ENCODE measurements at places on chromosomes 3 and 15.
A peak's percentile ranks its signal among the peaks of the same experiment; 100 is the strongest.

GRCh38 chr3:172270557-172271166 is 177.6 kb downstream of the GHSR start:
- DNase-seq = no peak

- no peak for DNase-seq
These were observed 54.0 kb downstream of the PLS1 start for GRCh38 chr3:142650001-142650693.

DNA sequence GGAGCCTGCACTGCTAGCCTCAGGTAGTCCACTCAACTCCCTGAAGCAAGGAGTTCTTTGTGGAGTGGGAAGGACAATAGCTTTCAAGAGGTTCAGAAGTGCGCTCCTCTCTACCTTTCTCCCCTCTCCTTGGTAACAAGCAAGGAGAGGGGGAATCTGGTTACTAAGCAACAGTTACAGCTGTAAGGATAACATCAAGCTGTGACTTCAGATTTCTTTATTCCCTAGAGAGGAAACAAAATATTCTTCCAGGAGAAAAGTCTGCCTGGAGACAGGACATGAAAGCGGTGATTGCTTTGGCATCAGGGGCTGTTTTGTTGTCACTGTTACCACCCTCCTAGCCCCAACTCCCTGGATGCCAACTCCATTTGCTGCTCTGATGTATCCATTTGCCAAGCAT is 70.4 kb downstream of the TRANK1 start:
- DNase-seq = no peak

- DNase-seq = no peak
These were observed 246.0 kb upstream of the LRRN1 start for GRCh38 chr3:3553236-3553635.

GRCh38 chr3:99768126-99768525 is 49.5 kb upstream of the CMSS1 start:
- DNase-seq = no peak

- DNase-seq = no peak
These were observed 63.4 kb upstream of the FAM174B start for GRCh38 chr15:92719021-92719420.

DNA sequence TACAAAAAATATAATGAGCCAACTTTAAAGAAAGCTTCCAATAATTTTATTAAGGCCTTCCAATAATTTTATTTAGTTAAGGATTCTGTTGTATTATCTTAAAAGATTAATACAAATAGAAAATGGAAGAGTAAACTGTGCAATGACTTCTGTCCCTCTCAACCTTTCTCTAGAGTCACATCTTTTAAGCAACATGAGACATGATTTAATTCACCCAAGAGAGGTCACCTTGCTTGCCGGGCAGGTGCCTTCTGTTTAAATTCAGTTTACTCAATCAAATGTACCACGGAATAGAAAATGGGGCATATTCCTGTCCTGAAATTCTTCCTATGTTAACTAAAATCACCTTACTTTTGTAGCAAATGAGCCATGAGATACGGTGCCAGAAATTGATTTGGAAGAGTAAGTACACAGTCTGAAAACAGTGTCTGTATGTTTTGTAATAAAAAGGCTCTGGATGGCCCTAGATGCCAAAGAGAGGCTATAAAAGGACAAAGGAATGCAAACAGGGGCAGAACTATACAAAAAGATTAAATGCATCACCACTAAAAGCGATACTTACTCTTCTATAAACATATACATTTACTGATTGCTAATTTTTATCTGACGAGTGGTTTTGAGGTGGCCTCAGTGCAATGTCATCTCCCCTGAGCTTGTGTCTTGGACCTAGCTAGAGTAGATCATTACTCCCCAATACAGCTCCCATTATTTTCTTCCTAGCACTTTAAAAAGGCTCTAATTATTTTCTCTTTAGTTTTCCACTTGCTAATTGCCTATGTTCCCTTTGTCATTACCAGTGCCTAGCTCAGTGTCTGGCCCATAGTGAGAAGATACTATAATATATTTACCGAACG is 134.0 kb downstream of the FHIT start:
- DNase-seq = no peak

DNA sequence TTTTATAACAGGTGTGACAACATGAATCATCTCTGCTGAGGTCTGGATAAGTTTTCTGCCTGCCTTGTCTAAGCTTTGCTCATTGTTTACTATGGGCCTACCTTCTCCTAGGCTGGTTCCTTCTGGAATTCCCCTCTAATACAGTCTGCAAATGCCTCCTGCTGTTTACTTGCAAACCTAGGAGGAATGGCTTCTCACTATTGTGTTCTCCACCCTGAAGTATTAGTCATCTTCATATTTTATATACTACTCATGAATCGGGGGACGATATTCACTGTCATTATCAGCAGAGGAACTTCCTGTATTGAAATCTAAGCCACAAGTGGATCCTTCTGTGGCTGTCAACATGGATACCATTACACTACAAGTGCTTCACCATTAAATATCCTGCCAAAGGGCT is 154.8 kb downstream of the PLCL2 start:
- DNase-seq = peak; percentile 37

DNA sequence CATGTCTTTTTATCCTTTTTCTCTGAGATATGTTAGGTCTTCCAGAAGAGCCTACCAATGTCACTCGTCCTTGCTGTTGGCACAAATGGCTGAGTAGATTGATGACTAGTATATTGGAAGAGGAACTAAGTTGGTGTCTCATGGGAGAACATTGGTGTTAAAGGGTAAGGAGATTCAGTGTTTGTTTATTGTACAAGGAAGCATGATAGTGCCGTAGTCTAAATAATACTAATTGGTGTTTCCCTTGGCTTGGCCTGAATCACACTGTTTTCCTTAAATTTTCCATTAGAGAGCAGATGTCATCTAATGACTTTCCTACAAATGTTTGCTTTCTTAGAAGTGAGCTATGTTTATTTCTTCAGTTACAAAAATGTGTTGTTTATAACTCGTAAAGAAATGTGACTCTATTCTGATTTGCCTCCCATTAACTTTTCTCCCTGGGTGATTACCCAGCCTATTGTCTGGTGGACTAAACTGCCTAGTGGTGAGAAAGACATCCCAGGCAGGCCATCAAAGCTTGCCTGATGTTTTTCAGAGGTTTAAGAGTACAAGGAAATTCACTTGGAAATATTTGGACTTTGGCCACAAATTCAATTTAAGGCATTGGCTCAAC is 28.7 kb downstream of the ADAMTSL3 start:
- DNase-seq = no peak

DNA sequence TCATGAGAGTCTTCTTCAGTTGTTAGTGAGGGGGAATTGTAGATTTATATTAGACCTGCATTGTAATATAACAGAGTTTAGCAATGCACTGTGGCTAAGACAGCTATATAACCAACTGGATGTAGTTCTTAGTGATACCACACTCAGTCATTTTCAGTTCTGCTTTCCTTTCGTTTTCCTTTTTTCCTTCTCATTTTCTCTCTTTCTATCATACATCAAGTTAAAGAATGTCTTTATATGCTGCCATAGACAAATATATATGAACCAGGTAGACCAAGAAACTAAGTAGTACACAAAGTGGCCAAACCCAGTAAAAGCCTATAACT is 43.7 kb upstream of the CD47 start:
- no peak for DNase-seq

GRCh38 chr3:105365391-105366325 is 1.1 kb upstream of the ALCAM start:
- DNase-seq = no peak

DNA sequence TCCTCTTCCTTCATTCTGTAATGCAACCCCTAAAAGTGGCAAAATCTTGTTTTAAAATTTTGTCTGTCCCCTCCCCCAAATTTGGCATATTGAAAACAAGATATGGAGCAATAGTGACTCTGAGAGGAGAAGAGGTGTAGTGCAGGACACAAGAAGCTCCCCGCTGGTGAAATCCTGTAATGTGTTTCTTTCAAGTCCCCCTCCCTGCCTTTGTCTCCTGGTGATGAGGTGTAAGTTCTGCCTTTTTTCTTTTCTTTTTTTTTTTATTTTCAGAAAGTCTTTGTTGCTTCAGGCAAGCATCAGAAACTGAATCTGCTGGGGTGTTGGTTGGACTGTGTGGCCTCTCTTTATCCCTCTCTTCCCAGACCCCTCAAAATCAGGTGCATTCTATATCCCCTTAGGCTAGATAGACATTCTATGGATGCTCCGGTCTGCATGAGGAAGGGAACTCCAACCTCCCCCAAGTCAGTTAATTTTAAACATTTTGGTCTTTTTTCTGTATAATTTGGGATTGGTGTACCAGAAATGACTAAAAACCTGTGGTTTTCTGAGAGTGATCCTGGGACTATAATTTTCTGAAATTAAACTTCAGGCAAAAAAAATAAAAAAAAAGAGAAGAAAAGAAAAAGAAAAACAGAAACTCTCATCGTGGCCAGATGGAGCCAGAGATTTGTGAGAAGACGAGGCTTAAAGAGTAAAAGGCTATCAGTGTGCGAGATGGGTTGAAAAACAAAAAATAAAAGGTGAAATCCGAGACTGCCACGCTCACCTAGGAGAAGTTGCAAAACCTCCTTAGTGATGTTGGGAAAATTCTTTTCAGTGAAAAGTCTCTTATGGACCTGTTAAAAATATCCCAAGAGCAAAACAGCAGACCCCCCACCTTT is 21.4 kb downstream of the ACKR2 start:
- no peak for DNase-seq

GRCh38 chr3:147462856-147463255 is 53.7 kb downstream of the ZIC1 start:
- DNase-seq = no peak

GRCh38 chr3:136247436-136247835 is 2.7 kb upstream of the PCCB start:
- DNase-seq = no peak

DNA sequence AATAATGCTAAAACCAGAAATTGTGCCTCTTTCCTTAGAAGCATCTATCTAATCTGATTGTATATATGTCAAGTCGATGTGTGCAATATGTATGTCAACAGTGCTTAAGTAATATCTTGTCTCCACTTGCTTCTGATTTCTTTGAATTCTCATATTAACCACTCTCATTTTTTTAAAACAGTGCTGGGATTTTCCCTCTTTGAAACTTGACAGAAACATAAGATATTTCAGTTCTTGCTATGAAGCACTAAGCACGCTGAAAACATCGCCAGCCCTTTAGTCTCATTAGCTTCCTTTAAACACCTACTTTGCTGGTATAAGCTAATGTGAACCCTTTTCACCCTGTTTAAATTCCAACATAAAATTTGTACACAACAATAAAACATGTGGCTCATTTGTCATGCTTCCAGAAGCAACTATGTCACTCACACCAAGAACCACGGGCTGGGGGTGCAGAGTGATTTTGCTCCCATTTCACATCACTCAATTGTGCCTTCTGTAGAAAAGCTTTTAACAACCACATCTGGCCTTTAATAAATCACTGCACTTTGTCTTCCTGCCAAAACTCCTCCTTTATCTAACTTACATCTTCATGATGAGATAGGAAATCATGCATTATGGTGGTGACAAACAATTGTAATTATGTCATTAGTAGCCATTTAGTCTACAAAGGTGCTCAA is 185.2 kb downstream of the FOXP1 start:
- no peak for DNase-seq

- DNase-seq = no peak
These were observed 9.1 kb upstream of the HHATL start for GRCh38 chr3:42711491-42712343.

- no peak for DNase-seq
These were observed 25.0 kb downstream of the SIDT1 start for GRCh38 chr3:113557374-113557773.

DNA sequence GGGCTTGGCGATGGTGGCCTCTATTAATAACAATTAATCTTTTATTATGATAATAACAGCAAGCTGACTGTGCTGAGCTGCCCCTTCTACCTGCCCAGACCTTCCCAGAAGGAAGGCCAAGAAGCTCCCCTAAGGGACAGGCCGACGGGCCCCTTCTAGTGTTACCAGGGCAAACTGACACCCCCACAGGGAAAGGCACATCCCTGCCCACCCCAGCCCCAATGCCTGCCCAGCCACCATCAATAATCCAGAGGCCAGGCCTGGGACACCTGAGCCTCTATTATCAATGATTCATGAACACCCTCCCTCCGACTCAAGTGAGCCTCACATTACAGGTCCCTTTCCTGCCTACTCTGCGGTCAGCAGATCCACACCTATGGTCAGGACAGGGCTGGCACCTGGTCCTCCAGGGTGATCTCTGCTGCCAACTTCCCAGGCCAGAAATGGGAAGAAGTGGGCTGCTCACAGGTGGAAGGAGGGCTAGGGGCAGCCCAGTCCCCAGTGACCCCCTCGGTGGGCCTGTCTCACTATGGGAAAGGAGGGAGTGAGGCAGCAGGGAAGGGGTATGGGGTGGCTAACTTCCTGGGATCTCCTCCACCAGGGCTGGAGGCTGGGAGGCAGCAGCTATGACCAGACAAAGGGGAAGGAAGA is 1.8 kb downstream of the TWF2 start:
- no peak for DNase-seq

DNA sequence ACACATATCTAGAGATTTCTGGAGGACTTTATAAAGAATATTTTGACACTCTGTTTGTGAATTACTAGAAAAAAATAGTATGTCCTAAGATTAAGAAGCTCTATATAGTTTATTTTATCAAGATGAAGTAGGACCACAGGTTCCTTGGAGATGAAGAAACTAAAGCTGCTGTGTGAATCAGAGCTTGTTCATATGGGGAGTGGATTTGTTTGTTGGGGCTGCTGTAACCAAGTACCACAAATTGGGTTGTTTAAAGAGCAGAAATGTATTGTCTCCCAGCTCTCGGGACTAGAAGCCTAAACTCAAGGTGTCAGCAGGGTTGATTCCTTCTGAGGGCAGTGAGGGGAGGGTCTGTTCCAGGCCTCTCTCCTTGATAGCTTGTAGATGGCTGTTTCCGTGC is 270.6 kb upstream of the UMPS start:
- no peak for DNase-seq

- DNase-seq = no peak
These were observed 38.9 kb upstream of the RNU6-1 start for GRCh38 chr15:67878712-67879206.

- DNase-seq = no peak
These were observed 76.4 kb downstream of the CHRNA7 start for GRCh38 chr15:32106401-32107381.

GRCh38 chr3:48581621-48582481 is 13.3 kb downstream of the COL7A1 start:
- no peak for DNase-seq

DNA sequence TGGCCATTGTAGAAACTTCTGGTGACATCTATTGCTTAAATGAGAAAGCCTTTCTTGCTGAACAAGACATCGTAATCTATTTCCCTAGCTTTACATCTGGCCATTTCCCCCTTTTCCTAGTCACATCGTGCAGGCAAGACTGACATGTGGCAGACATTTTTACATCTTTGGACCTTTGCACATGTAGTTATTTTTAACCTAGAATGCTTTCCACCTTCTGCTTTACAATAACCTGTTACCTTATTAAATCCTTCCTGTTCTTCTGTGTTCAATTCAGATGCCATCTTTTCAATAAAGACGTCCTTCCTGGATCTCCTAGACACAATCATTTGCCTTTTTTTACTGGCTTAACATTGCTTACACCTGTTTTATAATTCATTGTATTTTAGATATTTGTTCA is 343.3 kb downstream of the DIPK2A start:
- DNase-seq = no peak

DNA sequence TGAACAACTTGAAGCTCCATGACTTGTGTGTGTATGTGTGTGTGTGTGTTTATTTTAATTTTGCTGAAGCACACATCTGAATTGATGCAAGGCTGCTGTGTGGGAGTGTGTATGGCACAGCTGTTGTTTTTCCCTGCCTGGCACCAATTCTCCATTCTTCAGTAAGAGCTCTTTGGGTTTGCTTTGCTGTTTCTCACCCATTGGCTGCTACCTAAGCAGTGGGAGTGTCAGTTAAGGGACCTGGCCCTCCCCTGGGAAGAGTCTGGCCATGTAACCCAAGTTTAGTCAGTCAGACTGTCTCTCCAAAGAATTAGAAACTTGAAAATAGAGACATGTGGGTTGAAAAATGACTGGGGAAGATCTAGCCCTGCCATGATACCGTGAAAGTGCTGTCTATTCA is 126.2 kb upstream of the SYNPR start:
- no peak for DNase-seq
